ENCODE measurements at places on chromosomes 4 and X. TPM values are rescaled to one million over a fixed set of nuclear protein-coding genes. Genes with fewer than 3 reads are reported as not detected.

DNA sequence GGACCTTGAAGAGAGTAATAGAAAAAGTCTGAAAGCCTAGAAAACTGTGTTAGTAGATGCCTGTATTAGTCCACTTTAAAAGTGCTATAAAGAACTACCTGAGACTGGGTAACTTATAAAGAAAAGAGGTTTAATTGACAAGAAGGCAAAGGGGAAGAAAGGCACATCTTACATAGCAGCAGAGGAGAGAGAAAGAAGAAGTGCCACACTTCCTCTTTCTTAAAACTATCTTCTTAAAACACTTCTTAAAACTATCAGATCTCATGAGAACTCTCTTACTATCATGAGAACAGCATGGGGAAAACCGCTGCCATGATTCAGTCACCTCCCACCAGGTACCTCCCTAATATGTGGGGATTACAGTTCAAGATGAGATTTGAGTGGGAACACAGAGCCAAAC is 18.8 kb upstream of the COL25A1 start:
- no peak for DNase-seq

DNA sequence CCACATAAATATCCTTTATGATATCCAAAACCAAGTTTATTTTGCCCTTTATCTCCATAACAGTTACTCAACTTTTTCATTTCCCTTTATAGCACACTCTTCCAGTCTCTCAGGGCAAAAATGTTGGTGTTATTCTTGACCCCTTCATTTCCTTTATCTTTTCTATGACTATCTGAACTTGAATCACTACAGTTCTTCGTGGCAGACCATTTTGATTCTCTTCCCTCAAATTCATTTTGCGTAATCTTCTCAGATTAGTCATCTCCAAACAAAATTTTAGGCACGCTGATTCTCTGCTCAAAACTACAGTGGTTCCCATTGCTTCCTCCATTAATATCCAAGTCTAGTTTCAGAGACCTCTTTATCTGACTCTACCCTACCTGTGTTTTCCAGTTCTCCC is 26.1 kb downstream of the RUFY3 start:
- no peak for DNase-seq

GRCh38 chr4:113952452-113953029 is 26.9 kb downstream of the ARSJ start:
- DNase-seq, result peak; percentile 35

GRCh38 chr4:76441881-76442280 is 6.9 kb downstream of the SHROOM3 start:
- DNase-seq, result no peak

The KLF8 gene
- polyA plus RNA-seq, result 6.1 TPM
